ENCODE measurements at places on chromosomes 5 and 9.

GRCh38 chr9:129232839-129233591 is 55.0 kb upstream of the IER5L start:
- DNase-seq = no peak

- peak; percentile 12 for DNase-seq
Measured at GRCh38 chr9:79687131-79687447, 115.3 kb downstream of the TLE4 start.

- DNase-seq = no peak
Measured at GRCh38 chr5:148962761-148963324, 100.0 kb downstream of the SH3TC2 start.

- DNase-seq = no peak
Measured at GRCh38 chr9:5492965-5493678, 17.2 kb upstream of the PDCD1LG2 start.

DNA sequence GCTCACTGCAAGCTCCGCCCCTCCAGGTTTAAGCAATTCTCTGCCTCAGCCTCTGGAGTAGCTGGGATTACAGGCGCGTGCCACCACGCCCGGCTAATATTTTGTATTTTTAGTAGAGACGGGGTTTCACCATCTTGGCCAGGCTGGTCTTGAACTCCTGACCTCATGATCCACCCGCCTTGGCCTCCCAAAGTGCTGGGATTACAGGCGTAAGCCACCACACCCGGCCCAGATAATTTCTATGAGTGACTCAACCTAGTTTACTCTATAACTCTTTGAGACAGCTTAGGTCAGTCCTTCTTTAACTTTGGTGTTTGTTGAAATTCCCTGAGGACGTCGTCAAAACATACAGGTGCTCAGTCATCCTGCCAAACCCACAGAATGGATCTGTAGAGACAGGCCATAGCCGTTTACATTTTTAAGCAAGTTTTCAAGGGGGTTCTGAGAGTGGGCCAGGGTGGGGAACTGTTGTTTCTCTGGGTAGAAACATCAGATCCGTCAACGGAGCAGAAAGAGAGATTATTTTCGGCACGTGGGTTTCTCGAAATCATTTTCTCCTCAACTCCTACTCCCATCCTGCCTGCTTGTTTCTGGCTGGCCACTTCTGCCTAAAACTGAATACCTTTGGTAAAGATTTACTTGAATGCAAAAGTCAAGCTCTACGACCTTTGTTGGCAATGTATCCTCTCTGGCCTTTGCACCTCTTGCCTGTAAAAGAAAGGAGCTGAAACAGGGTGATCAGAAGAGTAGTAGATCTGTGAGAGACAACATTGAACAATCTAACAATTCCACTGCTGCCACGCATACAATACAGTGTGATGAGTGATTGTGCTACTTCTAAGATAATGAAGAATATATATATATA is 6.0 kb upstream of the BOD1 start:
- DNase-seq = no peak

DNA sequence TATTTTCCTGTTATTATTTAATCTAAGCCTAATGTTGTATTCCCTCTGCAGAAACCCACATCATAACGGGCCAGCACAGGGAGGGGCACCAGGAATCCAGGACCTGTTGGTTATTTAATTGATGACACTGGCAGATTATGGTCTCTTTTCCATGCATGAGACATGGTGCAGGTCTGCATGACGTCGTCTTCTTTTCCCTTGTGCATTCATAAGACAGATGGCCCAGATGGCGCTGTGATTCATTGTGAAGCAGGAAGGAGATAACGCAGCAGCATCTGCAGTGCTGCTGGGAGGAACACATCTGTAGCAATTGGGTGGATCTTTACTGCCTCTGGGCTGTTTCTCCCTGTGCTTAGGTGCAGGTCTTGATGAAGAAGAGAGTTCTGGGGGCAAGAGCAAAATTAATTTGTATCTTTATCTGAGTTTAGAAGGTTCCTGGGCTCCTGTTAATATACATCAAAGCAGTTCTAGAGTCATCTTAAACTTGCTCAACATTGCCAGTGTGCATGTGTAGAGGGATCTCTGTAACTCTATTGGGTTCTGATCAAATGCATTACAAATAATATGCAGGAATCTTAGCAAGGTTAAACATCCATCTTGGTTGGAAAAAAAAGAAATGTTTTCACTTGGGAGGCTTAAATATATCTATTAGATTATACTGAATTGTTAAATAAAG is 176.1 kb downstream of the PCSK1 start:
- no peak for DNase-seq

GRCh38 chr5:175340180-175340579 is 103.8 kb downstream of the DRD1 start:
- no peak for DNase-seq

- DNase-seq = no peak
Measured at GRCh38 chr5:150215979-150216944, 26.4 kb downstream of the SLC6A7 start.

DNA sequence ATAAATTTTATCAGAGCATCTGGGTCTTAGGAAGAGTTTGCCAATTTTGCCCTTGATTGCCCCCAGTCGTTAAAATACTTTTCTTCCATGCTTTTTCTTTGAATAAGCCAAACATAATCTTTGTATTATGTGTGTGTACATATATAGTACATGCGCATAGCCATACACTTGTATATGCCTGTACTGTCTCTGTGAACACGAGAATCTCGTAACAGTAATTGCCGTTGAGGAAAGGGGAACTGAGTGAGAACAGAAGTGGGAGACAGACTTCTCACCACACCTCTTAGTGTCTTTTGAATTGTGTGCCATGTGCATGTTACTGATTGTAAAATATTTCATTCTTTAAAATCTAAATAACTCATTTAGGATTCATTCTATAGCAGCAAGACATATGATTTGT is 79.6 kb upstream of the GRHPR start:
- DNase-seq = no peak

DNA sequence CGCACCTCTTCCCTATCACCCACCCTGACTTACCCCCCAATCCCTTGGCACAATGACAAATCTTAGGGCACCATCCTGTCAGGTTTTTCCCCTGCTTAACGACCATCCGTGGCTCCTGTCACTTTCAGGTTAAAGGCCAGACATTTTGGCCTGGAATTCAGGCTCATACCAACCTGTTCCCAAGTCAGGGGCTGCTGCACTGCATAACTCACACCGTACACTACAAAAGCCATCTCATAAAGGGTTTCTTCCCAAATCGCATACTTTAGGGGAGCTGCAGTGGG is 7.5 kb upstream of the AKNA start:
- no peak for DNase-seq

GRCh38 chr5:133814152-133814551 is 154.3 kb downstream of the C5orf15 start:
- DNase-seq = no peak

- no peak for DNase-seq
Measured at GRCh38 chr5:140628711-140629110, 4.3 kb downstream of the CD14 start.

GRCh38 chr9:27548055-27548741 is 18.6 kb upstream of the MOB3B start:
- DNase-seq = no peak

DNA sequence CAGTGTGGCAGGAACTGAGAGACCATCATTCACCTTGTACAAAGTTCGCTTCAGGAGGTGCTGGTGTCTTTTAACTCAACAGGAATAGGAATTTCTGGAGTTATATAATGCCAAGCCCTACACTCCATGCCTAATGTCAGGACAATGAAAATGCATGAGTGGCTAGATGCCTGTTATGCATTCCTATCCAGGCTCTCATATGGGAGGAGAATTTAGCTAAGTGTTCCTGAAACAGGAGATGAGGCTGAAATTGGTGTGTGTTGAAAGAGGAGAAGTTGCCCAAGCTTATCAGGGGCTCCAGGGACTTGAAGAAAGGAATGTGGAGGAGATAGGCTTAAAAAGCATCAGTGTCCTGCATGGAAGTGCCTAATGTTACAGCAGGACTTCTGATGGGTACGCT is 26.8 kb upstream of the PRUNE2 start:
- no peak for DNase-seq

GRCh38 chr5:144135113-144135762 is 35.2 kb downstream of the YIPF5 start:
- no peak for DNase-seq

DNA sequence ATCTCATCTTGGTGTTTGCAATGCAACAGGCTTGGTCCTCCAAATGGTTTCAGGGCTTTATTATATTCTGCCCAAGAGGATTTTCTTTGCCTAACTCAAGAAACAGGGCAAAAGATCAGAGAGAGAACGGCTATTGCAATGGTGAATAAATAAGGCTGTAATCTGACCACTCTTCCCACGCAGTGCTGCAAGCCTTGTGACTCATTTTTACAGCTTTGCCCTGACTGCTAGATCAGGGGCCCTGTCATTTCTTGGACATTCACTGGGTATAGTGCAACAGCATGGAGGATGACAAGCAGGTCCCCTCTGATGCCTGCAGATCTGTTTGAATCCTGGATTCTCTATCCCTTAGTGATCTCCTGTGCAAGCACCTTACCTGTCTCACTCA is 459.1 kb downstream of the EBF1 start:
- no peak for DNase-seq

DNA sequence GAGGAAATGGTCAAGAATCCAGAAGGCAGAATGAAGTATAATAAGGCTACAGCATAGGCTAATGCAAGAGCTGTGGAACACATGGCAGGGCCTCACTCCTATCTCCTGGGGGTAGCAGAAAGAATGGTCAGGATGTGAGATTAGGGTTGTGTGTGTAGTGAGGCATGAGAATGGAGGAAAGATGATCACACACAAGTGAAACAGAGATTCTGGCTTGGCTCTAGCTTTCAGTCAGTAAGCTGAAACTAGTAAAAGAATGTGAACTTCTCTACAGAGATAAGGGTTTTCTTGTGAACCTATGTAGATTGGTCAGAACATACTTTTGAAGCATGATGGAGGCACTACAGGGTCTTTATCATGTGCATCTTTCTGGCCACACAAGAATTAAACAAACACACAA is 298.8 kb downstream of the ASTN2 start:
- DNase-seq = no peak

- DNase-seq = no peak
Measured at GRCh38 chr9:34592895-34593601, 3.5 kb upstream of the CNTFR start.

DNA sequence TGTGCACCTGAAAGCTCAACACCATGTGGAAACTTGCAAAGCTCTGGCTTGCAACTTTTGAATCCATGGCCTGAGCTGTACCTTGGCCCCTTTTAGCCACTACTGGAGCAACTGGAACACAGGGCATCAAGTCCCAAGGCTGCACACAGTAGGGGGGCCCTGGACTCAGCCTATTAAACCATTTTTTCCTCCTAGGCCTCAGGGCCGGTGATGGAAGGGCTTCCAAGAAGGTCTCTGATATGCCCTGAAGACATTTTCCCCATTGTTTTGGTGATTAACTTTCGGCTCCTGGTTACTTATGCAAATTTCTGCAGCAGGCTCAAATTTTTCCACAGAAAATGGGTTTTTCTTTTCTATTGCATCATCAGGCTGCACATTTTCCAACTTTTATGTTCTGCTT is 22.7 kb upstream of the PRLR start:
- DNase-seq = no peak

DNA sequence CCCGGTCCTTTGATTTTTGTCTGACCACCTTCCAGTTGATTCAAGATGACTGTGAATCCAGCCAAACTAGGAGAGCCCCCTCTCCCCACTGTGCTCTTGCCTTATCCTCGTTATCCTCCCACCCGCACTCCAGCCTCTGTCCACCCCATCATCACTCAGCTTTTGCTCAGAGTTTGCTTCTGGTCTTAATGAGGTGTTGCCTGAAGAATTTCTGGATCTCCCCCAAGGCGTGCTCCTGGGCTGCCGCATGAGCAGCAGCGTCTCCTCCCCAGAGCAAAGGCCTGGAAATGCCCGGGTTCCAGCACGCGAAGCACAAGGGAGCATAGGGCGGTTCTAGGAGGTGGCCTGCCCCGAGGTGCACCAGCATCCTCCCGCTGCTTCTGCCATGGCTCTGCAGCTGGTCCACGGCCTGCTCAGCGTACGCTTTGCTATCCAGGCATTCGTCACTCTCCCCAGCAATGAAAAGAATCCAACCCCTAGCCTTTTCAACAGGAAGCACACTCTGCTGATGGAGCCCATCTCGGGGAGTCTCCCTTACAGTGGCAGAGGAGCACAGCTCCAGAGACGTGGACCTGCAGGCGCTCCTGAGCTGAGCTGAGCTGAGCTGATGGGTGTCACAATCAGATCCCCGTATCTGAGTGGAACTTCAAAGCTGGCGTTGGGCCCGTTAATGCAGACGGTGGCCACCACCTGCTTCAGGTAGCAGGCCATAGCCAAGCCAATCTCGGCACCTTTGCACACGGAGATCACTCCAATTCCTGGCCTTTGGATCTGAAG is 50.7 kb downstream of the BAAT start:
- no peak for DNase-seq

GRCh38 chr5:73442231-73442811 is 6.3 kb downstream of the FOXD1 start:
- no peak for DNase-seq

DNA sequence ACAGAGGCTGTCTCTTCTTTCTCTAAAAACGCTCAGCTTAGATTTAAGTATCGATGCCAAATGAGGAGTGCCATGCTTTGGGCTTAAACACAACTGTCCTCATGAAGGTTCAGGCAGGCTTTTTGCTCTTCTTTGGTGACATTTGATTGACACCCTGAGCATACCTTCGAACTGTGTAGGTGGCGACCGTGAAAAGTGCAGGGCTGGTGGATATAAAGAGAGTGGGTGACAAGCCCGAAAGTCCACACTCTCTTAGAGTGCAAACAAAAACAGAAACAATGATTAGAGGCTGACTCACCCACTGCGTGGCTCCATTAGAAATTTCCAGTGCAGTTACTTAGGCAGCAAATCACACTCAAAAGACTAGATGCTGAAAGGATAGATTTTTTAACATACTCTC is 141.7 kb downstream of the SYK start:
- no peak for DNase-seq

GRCh38 chr5:107247427-107247826 is 423.3 kb downstream of the EFNA5 start:
- no peak for DNase-seq

GRCh38 chr5:175743676-175744210 is 85.9 kb downstream of the HRH2 start:
- DNase-seq = no peak

GRCh38 chr5:169450464-169450863 is 133.1 kb upstream of the SPDL1 start:
- no peak for DNase-seq

- no peak for DNase-seq
Measured at GRCh38 chr5:36200513-36200912, 41.2 kb downstream of the NADK2 start.

DNA sequence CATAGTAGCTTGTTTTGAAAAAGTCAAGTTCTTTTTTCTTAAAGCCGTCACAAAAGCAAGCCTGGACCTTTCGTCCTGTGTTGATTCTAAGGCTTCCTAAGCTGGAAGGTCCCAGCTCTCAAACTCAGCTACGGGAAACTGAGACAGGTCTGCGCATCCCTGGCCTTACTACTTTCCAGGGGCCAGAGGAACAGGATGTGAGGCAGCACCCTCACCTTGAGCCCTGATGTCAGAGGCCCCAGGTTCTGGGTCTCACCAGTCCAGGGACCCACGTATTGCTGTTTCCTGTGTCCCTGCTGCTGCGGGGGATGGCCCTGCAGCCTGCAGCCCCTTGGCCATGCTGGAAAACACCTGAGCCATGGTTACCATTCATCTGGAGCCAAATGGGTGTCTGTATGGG is 123.9 kb downstream of the COL23A1 start:
- DNase-seq = no peak
